ENCODE measurements at places on chromosomes 13 and 19. TPM values are rescaled to one million over a fixed set of nuclear protein-coding genes. Genes with fewer than 3 reads are reported as not detected.

DNA sequence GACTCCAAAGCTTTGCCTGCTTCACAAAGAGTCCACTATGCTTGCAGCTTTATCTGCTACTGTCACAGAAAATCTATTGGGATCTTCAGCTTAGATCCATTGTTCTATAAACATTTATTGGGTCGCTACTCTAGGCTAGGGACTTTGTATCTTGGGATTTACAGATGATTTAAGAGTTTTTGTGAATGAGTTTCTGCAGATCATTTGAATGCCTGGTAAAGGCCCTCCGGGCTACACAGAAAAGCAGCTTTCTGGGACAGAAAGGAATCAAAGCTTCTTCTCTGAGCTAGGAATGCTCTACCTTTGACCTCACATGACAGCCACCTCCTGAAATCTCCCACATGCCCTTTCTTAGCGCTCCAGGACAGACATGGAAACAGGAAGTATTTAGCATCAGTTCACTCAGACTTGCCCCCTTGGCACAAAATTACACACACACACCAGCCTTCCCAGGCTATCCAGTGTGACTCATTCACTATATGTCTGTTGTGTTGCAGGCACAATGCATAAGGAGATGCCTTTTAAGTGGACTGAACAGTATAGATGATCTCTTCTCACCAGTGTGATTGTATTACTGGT is 492.4 kb downstream of the DACH1 start:
- no peak overlapping the region for H3K4me3 ChIP-seq
- H3K27ac ChIP-seq, result no peak overlapping the region
- H3K4me1 ChIP-seq, result no peaks in the 10 kb centered on the region
- no peaks in the 10 kb centered on the region for H3K27me3 ChIP-seq
- H3K36me3 ChIP-seq, result no peaks in the 10 kb centered on the region
- no peak for DNase-seq

DNA sequence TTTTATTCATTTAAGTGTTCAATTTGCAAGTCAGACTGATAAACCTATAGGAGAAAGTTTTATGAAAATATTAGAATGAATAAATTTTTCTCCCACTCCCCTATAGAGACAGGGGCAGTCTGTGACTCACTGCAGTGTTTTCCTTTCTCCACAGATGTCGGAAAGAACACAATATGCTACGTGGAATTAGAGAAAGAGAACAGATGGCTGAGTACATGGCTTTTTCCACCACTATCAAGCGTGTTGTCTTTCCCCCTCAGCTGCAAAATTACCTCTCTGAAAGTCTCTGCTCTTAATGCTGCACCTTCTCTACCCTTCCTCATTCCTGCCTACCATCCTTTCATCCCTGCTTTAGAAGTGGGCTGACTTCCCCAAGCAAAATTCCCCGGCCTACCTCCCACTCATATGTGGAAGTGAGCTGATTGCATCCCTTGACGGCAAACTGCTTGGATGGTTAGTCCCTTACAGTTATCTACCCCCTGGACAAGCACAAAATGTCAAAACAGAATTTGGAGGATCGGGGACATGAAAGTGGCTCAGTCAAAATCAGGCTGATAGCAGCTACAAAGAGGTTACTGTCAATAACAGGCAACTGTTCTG is 30.0 kb downstream of the FLT1 start:
- no peak overlapping the region for H3K4me3 ChIP-seq
- no peak overlapping the region for H3K27ac ChIP-seq
- peaks cover 8% of the 10 kb centered on the region for H3K4me1 ChIP-seq
- no peaks in the 10 kb centered on the region for H3K27me3 ChIP-seq
- no peak for DNase-seq

DNA sequence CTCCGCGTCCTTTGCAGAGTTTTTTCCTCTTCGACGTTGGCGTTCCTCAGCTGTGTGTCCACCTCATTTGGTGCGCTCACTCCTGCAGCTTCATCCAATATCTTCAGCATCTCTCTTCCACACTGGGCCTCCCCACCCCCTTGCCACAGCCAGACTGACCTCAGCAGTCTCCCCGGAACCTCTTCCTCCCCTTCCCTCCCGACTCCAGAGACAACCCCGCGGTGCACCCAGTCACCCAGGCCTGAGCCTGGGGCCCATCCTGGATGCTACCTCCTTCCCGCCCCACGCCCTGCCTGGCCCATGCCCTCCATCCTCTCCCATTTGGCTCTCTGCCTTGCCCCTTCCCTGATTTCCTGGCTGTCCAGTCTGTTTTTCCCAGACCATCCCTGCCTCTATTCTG is 8.1 kb upstream of the C5AR2 start:
- H3K27ac ChIP-seq, result no peak overlapping the region
- H3K36me3 ChIP-seq, result peaks cover 8% of the 10 kb centered on the region
- DNase-seq, result no peak
- H3K4me1 ChIP-seq, result no peaks in the 10 kb centered on the region

DNA sequence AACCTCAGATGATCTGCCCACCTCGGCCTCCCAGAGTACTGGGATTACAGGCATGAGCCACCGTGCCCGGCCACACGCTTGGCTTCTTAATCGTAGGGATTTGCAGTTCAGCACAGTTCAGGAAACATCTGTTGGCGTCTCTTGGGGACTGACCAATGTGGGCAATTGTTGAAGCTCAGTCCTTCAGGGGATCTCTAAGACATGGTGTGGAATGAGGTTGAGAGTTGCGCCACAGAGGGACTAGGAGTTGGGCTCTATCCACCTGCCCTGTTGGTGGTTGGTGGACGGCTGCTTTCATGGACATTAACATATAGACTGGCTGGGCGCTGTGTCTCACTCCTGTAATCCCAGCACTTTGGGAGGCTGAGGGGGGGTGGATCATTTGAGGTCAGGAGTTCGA is 37.3 kb upstream of the SIN3B start:
- H3K27ac ChIP-seq, result no peak overlapping the region
- no peaks in the 10 kb centered on the region for H3K4me1 ChIP-seq
- H3K27me3 ChIP-seq, result no peaks in the 10 kb centered on the region
- no peak overlapping the region for H3K4me3 ChIP-seq
- H3K36me3 ChIP-seq, result no peaks in the 10 kb centered on the region

GRCh38 chr19:45506989-45507871 is at the start of gene VASP:
VASP (plus strand) TSS chr19:45507479; CDS start chr19:45507772, 293 bp downstream.
- H3K36me3 ChIP-seq, result peaks cover 71% of the 10 kb centered on the region
- H3K4me3 ChIP-seq, result peak within 1 kb of the TSS; percentile 84
- peak; percentile 93 for DNase-seq
- peaks cover 40% of the 10 kb centered on the region for H3K4me1 ChIP-seq
- peak within 1 kb of the TSS; percentile 98 for H3K27ac ChIP-seq
- H3K27me3 ChIP-seq, result no peaks in the 10 kb centered on the region

GRCh38 chr13:59588717-59589067 is 575.0 kb downstream of the DIAPH3 start:
- H3K4me3 ChIP-seq, result no peak overlapping the region
- DNase-seq, result no peak
- H3K4me1 ChIP-seq, result no peaks in the 10 kb centered on the region
- no peak overlapping the region for H3K27ac ChIP-seq
- no peaks in the 10 kb centered on the region for H3K36me3 ChIP-seq
- no peaks in the 10 kb centered on the region for H3K27me3 ChIP-seq

GRCh38 chr13:53058065-53058679 is 29.6 kb downstream of the OLFM4 start:
- no peaks in the 10 kb centered on the region for H3K36me3 ChIP-seq
- H3K4me1 ChIP-seq, result no peaks in the 10 kb centered on the region
- H3K27ac ChIP-seq, result no peak overlapping the region
- no peak for DNase-seq
- H3K27me3 ChIP-seq, result no peaks in the 10 kb centered on the region

DNA sequence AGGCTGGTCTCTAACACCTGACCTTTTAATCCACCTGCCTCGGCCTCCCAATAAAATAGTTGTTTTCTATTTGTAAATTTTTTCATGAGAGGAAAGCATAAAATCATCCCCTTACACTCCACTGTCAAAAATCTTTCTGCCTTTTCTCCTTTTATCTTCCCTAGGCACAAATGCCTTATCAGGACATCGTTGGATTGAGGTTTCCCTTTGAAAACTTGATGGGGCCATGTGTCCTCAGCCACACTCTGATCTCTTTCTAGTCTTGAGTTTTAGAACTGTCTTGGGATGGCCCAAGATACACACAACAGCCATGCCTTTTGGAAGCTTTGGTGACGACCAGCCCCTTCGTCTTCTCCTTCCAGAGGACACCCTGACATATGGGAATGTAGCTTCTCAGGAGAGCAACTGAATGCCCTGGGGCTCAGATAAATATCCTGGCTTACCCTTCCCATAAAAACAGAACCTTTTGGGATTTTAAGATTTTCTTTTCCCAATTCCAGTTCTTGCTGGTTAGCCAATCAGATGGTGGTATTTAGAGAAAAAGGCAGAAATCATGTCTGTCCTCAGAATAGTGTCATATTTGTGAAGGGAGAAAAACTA is 112.4 kb downstream of the ZNF429 start:
- H3K27me3 ChIP-seq, result no peaks in the 10 kb centered on the region
- no peak overlapping the region for H3K27ac ChIP-seq
- H3K36me3 ChIP-seq, result no peaks in the 10 kb centered on the region

- H3K4me3 ChIP-seq, result no peak overlapping the region
- no peak overlapping the region for H3K27ac ChIP-seq
- DNase-seq, result no peak
- H3K36me3 ChIP-seq, result peaks cover 26% of the 10 kb centered on the region
These were observed 2.7 kb upstream of the TPGS1 start for GRCh38 chr19:504616-505015.

DNA sequence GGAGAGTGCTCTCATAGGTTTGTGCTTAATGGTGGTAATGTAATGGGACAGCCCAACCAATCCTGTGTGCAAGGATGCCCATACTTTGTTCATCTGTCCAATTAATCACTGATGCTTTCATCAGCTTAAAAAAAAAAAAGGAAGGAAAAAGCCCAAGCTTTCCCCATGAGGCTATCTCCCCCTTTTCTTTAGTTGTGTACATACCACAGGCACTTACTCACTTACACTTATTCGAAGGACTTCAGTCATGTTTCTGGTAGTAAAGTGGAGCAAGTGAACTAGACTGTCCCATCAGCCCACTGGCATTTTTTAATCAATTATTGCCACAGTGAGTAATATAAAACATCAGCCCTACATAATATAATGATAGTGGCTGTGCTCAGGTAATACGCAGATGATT is 183.5 kb upstream of the UFM1 start:
- no peak overlapping the region for H3K4me3 ChIP-seq
- no peaks in the 10 kb centered on the region for H3K36me3 ChIP-seq
- H3K27me3 ChIP-seq, result no peaks in the 10 kb centered on the region
- H3K4me1 ChIP-seq, result no peaks in the 10 kb centered on the region

GRCh38 chr13:72205773-72206172 is 338.8 kb upstream of the DACH1 start:
- H3K27me3 ChIP-seq, result no peaks in the 10 kb centered on the region
- H3K36me3 ChIP-seq, result no peaks in the 10 kb centered on the region
- no peak for DNase-seq

DNA sequence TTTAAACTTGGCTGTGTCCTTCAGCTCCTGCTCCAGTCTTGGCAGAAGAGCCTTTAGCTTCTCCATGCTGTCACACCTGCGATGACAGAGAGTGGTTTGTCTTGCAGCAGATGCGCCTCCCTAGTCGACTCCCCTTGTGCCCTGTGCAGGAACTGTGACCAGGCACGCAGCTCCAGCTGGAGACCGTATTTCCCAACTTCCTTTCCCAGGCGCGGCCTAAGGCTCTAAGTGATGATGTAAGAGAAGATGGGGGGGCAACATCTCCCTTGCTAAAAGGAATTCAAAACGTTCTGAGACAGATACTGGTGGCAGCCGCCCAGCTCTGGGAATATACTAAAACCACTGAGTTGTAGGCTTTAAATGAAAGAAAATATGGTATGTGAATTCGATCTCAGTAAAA is 16.3 kb downstream of the DCUN1D2 start:
- H3K27ac ChIP-seq, result no peak overlapping the region
- H3K4me3 ChIP-seq, result no peak overlapping the region
- no peaks in the 10 kb centered on the region for H3K27me3 ChIP-seq
- H3K36me3 ChIP-seq, result peaks cover 6% of the 10 kb centered on the region

DNA sequence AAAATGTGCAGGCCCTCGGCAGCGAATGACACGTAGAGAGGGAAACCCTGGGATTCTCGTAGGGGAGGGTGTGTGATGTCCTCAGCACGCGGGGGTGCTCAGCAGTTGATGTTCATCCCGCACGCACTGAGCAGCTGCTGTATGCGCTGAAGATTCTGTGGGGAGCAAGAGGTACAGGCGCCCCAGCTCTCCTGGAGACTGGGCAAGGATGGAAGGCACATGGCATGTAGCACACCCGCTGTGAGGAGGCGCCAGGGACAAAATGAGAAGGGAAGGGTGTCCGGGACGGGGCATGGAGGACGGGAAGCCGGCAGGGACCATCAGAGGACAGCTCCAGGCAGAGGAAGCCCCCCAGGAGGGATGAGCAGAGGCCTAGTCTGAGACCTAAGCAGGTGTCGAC is 15.4 kb downstream of the ATP11A start:
- H3K36me3 ChIP-seq, result no peaks in the 10 kb centered on the region
- H3K4me1 ChIP-seq, result no peaks in the 10 kb centered on the region
- no peak for DNase-seq
- H3K27ac ChIP-seq, result no peak overlapping the region
- no peaks in the 10 kb centered on the region for H3K27me3 ChIP-seq

C19orf81 gene
- not detected for total RNA-seq

SSC5D gene
- 0.26 TPM for total RNA-seq

KLK6 gene
- 350 TPM for total RNA-seq

SBNO2 gene
- 97.8 TPM for total RNA-seq

Data from Calu3 (cell line).